ENCODE measurements at places on chromosomes 13 and 19.

DNA sequence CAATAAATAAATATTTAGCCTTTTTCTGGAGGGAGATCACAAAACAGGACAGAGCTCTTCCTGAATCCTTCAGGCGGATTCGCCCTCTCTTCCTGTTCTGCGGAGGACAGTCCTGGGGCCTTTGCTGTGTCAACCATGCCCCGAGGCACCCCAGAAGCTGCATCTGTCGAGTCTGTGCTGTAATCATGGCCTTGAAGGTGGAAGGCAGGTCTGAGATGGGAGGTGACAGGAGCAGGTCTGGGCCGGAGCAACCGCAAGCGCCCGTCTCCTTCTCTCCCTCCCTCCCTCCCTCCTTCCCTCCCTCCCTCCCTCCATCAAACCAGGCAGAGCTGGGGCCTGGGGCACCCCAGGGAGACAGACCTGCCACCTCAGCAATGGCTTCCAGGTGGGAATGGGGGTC, 4.6 kb upstream of the FXYD3 start:
- DNase-seq: no peak

DNA sequence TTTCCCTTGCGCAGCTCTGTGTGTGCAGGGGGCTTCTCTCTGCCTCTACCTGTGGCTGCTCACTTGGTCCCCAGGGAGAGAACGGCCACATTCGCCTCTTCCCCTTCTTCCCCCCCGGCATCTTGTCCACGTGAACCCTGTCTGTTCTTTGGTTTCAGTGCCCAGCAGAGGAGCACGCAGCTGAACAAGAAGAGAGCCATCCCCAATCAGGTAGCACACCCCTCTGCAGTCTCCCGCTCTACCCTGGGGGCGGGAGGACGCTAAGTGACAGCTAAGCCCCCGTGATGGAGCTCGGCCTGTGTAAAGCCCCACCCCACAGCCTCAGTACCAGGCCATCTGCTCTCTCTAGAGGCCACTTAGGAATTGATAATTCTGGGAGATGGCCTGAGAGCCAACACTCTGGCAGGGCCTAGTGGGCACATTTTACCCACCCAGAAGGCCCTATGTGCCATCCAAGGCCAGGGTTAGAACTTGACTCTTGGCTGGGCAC, 30.2 kb downstream of the TMED1 start:
- no peak for DNase-seq

DNA sequence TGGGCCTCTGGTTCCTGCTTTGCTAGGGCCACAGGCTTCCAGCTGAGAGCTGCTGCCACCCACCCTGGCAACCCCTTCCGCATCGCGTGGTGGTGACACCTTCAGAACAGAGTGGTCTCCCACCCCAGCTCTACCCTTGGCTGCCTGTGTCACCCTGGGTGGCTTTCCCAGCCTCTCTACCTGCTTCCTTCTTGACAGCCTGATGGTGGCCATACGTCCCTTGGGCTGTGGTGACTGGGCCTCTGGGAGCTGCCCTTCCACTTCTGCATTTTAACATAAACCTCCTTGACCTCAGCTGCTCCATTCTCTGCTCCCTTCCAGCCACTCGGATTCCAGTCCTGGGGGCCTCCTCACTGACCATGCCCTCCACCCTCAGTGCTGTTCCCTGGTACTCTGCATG, 17.0 kb downstream of the PAK4 start:
- no peak for DNase-seq

GRCh38 chr19:48271531-48272151, 1.8 kb downstream of the ZNF114 start:
- DNase-seq: peak; percentile 67

- no peak for DNase-seq
Measured at GRCh38 chr19:33376423-33376822, 2.9 kb downstream of the CEBPG start.

GRCh38 chr13:29703421-29703820, 107.9 kb upstream of the SLC7A1 start:
- DNase-seq: no peak

- DNase-seq: peak; percentile 71
Measured at GRCh38 chr19:49224879-49225278, 67.3 kb downstream of the TRPM4 start.

DNA sequence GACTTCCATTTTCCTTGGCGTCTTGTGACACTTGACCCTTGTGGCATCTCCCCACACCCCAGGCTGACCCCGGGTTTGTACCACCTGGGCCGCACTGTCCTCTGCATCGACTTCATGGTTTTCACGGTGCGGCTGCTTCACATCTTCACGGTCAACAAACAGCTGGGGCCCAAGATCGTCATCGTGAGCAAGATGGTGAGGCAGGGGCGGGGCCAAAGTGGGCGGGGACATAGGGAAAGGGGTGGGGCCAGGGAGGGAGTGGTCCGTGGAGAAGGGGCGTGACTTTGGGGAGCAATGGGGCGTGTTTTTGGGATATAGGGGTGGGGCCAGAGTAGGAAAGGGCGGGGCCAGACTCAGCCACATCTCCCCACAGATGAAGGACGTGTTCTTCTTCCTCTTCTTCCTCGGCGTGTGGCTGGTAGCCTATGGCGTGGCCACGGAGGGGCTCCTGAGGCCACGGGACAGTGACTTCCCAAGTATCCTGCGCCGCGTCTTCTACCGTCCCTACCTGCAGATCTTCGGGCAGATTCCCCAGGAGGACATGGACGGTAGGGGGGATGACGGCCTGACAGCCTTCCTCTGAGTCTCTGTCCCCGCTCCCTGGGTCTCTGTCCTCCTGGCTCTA, 42.8 kb downstream of the TRPM4 start:
- peak; percentile 55 for DNase-seq

- DNase-seq: no peak
Measured at GRCh38 chr19:29770648-29771047, 41.1 kb upstream of the CCNE1 start.

- DNase-seq: no peak
Measured at GRCh38 chr19:6383188-6383587, 7.5 kb upstream of the PSPN start.

DNA sequence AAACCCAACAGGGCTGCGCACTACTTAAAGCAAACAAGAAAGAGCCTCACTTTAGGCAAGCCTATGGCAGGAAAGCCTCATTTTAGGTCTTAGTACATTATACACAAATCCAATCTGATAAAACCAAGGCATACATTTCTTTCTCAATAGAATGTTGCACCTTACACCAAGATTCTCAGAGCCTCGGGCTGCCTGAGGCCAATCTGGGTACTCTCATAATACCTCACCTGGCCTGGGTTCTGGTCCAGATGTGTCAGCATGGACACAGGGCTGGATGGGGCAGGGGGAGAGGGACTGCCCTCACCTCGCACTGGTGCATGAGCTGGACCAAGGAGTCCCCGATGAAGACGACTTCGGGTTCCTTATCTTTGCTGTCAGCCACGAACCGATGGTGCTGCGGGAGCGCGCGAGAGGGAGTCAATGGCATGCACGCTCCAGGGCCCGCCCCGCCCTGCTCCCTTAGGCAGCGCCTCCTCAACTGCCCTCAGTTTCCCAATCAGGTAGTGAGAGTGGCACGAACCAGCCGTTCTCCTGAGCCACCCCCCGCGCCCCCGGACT, at the start of gene PRR19:
PRR19 (plus strand) TSS at position 487 of the 558 bp plus-strand sequence. CDS start 7,453 bp downstream, outside the sequence.
- no peak for DNase-seq

- no peak for DNase-seq
Measured at GRCh38 chr13:76622315-76623040, 263.7 kb downstream of the KCTD12 start.

- DNase-seq: no peak
Measured at GRCh38 chr13:55528434-55528833, 1612.3 kb upstream of the PRR20A start.

DNA sequence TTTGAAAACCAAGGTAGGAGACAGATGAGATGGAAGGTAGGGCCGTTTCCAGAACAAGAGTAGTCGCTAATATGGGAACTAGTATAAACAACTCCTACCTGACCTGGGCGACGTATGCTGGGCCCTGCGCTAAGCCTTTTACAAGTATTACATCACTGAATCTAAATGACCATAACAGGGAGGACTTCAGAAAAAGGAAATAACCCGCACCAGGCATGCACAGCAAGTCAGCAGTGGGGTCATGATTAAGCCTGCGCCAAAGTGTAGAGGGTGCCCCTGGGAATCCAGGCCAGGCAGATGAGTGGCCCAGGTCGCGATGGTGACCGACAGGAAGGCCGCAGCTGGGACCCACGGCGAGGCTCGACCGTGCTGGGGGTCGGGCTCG, 613 bp downstream of the ATP13A1 start:
- DNase-seq: no peak

- no peak for DNase-seq
Measured at GRCh38 chr19:10294368-10294697, 4.6 kb downstream of the ICAM5 start.

GRCh38 chr13:39100996-39101738, 62.9 kb downstream of the NHLRC3 start:
- DNase-seq: no peak

DNA sequence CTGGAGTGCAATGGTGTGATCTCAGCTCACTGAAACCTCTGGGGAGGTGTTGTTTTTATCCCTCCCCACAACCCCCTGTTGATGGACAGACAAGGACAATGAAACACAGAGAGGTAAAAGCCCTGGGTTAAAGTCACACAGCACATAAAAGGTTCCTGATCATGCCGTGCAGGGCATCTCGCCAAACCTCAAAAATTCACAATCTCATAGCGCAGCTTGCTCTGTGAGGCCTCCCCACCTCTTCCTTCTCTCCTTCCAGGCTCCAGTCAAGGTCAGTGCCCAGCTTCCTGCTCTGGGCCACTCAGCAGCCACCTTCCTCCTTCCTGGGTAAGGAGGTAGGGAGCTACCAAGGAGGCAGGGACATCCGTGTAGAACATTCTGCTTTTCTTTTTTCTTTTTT, 2.3 kb downstream of the FUT2 start:
- no peak for DNase-seq

DNA sequence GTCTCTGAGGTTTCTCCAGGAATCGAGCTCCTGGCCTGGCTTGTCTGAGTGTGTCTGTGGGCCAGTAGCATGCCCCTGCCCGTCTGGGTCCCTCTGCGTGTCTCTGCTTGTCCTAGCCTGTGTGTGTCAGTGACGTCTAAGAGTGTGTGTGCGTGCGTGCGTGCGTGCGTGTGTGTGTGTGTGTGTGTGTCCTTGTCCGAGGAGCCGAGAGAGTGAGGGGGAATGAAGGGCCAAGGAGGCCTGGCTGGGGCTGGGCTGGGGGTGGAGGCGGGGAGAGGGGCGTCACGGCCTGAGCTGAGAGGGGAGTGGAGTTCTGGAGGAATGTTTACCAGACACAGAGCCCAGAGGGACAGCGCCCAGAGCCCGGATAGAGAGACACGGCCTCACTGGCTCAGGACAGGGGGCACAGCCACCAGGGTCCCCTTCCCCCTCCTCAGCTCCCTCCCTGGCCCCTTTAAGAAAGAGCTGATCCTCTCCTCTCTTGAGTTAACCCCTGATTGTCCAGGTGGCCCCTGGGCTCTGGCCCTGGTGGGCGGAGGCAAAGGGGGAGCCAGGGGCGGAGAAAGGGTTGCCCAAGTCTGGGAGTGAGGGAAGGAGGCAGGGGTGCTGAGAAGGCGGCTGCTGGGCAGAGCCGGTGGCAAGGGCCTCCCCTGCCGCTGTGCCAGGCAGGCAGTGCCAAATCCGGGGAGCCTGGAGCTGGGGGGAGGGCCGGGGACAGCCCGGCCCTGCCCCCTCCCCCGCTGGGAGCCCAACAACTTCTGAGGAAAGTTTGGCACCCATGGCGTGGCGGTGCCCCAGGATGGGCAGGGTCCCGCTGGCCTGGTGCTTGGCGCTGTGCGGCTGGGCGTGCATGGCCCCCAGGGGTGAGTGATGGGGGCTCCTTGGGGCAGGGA, at the start of gene AXL:
AXL (plus strand) TSS at position 609 of the 893 bp plus-strand sequence; CDS start at position 779, 170 bp downstream.
- DNase-seq: peak; percentile 68

GRCh38 chr13:43626994-43627393, 159.8 kb downstream of the ENOX1 start:
- no peak for DNase-seq

DNA sequence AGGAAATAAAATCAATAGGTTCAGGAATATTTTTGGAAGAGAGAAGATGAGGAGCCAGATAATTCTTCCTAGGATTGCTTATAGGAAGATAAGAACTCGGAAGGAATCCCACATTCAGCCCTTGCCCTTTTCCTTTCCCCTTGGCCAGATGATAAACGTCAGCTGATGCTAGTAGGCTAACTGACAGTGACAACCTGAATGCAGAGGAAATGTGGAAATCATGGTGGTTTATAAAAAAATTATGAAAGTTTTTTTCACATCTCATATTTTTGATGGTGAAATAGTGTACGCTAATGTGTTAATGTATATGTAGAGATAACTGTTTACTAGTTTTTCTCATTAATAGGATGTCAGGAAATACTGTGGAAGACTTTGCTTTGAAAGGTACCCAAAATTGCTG, 56.9 kb downstream of the EDNRB start:
- DNase-seq: no peak

DNA sequence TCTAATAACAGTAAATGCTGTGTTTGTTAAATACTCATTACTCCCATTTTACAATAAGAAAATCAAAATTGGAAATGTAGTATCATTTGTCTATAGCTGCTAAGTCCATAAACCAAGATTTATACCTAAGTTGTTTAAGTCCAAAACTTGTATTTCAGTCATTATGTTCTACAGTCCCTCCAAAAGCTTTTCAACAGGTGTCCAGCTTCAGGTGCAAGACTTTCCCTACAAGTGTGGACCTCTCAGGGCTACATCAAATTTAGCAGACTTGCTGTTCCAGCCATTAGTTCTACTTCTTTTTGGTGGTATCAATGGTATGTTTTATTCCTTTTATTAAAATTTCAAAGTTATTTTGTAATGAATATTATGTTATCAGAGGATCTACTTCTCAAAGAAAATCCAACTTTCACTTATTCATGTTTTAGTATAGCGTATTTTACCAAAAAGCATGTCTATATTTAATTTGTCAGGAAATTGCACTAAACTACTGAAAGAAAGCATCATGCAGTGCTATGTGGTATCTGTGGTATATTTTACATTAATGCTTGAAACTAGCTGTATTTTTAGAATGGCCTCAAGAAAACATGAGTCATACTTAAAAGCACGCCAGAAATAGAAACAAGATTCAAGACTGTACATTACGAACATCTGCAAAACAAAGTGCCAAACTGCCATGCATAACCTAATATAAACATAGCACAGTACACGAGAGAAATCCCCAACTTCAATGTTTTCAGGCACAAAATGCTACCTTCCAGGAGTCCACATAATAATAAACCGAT, 44.5 kb downstream of the VWA8 start:
- no peak for DNase-seq

GRCh38 chr13:61728471-61728870, 312.8 kb upstream of the PCDH20 start:
- DNase-seq: no peak

DNA sequence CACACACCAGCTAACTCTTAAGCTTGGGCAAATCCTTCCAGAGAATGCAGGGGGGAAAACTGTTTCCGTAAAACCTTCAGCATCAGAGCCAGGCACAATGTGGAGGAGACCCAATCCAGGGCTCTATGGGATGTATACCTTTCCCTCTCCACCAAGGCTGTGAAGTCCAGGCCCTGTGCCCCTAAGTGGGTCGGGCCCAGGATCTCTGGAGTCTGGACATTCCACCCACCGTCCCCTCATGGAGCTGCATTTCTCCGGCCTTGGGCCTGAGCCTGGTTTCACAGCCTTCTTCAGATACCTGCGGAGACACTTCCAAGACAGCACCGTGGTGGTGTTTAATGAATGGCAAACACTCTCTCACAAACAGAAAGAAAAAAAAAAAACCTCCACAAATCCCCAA, 186.2 kb downstream of the URI1 start:
- DNase-seq: no peak
